COLO829 (cell line): ENCODE measurements at places on chromosomes 12 and 14.

GRCh38 chr12:89497005-89497404 lies 27.6 kb downstream of the GALNT4 start:
- no peak for DNase-seq

GRCh38 chr14:56271970-56272369 lies 153.8 kb downstream of the PELI2 start:
- no peak for DNase-seq

- DNase-seq: no peak
Measured at GRCh38 chr14:97166497-97166896, 369.3 kb downstream of the VRK1 start.

DNA sequence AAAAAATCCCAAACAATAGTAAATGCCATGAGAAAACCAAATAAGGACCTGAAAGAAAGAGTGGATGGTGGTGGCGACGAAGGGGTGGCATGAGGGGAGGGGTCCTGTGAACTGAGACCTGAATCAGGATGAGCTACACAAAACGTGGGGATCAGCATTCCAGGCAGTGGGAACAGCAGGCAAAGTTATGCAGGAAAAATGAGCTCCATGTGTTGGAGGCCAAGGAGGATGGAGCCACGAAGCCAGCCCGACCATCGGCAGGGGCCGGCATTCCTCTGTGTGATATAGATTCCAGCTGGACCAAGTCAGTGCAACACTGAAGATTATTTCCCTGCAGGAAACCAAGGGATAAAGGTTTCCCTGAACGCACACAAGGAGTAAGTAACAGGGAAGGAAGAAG lies 7.1 kb downstream of the ADGRD1 start:
- DNase-seq: no peak

DNA sequence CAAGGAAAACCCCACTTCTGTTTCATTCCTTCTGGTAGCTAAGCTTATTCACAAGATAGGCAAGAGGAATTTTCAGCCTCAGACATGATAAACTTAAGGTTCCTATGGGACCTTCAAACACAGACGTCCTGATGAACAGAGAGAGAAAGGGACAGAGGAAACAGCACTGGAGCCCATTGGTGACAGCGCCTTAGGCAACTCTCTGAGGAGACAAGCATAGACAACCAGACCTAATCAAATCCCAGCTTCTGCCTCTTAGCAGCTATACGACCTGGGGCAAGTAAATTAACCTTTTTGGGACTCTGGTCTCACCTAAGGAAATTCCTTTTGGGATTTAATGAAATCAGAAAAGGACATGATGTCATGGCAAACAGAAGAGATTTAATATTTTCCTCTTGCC lies 33.3 kb downstream of the TMCC3 start:
- no peak for DNase-seq

DNA sequence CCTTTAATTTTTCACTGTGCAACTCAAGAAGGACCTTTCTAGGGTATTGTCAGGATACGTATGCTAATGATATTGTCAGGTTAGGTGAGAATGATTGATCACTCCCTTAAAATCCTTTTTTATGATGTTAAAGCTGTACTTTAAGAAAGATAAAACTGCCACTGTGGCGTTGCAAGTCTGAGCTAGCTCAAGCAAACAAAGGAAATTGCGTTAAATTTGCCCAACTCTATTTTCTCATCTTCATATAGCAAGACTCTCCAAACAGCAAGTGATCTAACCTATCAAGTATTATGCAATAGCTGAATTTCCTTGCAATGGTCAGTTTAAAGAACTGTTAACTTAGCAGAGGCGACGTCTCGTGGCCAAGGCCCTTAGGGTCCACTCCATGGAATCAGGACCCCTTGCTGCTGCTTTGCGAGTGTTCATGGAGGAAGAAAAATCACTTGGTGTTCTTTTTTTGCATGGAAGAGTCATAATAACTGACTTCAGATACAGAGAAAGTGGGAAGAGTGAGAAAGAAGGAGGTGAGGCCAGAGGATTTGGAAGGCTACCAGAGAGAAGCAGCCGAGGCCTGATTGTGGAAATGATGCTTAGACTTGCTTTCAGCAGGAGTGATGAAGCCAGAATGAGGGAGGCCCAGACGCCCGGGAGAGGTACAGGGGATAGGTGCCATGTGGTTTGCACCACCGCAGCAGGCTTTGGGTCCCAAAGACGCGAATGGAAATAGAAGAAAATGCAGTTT lies 2.5 kb downstream of the TRAF3 start:
- DNase-seq: no peak

GRCh38 chr12:4267704-4268328 lies 5.7 kb upstream of the CCND2 start:
- DNase-seq: no peak

DNA sequence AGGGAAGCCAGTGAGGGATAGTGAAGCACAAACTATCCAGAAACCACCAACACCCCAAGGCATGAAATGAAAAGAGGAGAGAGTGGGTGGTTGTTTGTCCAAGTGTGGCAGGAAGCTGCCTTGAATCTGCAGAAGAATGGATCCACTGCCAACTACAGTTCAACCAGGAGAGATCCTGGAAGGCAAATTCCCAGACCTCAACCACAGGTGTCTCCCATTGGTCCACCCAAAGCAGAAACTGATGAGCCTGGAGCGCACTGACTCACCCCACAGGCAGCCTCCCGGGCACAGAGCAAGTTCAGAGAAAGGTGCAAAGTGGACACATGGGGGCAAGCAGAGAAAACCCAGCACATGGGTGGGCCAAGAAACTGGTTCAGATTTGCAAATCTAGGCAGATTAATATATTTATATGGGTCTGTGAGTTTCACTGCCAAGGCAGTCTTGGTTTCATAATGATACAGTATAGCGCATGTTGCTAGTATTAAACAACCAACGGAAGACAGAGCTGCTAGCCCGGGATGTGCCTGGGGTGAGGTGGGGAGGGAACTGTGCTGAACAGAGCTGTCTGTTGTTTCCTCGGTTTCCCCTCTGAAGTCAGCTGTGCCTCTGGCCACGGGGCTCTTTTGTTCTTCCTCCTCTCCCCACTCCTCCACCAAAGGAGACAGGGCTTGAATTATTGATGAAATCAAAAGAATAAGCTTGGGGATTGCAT lies 416.2 kb upstream of the CCDC196 start:
- peak; percentile 61 for DNase-seq

- DNase-seq: no peak
Measured at GRCh38 chr12:94290353-94290752, 142.0 kb downstream of the PLXNC1 start.

- no peak for DNase-seq
Measured at GRCh38 chr14:91341751-91342154, 75.9 kb downstream of the CCDC88C start.

GRCh38 chr14:94571950-94572349 lies 9.3 kb upstream of the SERPINA5 start:
- DNase-seq: no peak

GRCh38 chr14:31194095-31194494 lies 13.5 kb downstream of the HECTD1 start:
- DNase-seq: no peak

GRCh38 chr12:4191642-4192041 lies 81.9 kb upstream of the CCND2 start:
- no peak for DNase-seq

GRCh38 chr14:93676416-93676958 lies 111.8 kb downstream of the PRIMA1 start:
- no peak for DNase-seq

DNA sequence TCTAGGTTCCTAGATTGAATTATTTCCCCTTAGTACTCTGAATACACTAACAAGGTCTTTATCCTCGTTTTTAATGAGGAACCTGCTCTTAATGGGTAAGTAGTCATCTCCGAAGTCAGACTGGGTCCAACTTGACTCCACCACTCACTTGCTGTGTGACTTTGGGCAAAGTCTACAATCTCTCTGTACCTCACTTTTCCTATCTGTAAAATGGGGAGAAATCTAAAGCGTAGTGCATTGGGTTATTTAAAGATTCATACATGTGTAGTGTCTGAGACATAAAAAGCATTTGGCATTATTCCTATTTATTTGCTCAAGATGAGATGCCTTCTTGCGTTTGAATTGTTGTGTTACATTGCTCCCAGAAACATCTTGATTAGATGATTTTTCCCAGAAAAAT lies 51.5 kb downstream of the GTF2A1 start:
- no peak for DNase-seq

DNA sequence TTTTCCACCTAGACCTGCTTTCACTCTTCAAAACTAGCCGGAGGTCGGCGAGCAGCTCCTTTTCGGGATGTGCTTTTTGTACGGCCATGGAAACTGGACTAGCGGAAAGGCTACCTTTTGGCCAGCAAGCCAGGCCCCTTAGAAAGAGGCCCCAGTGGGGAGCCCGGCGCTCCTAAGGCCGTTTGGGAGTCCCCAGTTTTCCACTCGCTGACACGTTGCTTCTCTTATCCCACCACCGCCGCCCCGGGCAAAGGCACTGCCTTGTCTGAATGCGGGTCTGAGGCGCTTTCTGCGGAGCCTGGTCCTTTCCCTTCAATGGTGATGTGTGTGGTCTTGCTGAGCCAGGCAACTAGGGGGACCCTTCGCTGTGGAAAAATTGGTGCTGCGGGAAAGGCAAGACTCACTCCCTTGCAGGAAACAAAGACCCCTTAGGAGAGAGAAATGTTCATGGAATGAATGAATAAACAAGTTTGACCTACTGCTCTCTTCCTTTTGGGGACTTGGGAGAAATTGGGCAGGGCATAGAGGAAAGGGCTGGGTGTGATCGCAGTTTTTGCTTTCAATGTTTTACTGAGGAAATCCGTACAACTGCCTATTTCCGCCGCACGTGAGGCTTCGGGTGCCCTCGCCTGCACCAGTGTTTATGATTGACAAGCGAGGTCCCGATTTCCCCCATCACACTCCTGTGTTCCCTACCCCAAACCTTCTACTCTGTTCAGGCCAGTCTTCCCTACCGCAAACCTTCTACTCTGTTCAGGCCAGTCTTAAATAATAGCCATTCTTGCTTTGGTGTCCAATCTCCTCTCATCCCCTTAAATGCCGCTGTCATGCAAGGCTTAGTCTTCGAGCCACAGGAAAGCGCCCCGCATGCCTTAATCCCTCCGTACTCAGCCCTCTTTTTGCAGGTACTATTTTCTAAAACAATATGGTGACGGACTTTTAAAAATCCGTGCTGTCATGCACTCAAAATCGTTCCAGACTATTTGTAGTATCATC lies 1.0 kb upstream of the SLC38A2 start:
- no peak for DNase-seq

GRCh38 chr14:84622357-84622756 lies 907.6 kb upstream of the FLRT2 start:
- DNase-seq: no peak

- no peak for DNase-seq
Measured at GRCh38 chr12:93379326-93379980, 1.7 kb downstream of the NUDT4 start.

GRCh38 chr12:95003213-95003920 lies at the start of gene NDUFA12:
Gene NDUFA12 (minus strand): TSS chr12:95003697. CDS start chr12:95003680, 17 bp downstream.
- DNase-seq: peak; percentile 92

GRCh38 chr14:64701660-64702059 lies 2.6 kb upstream of the PLEKHG3 start:
- no peak for DNase-seq

DNA sequence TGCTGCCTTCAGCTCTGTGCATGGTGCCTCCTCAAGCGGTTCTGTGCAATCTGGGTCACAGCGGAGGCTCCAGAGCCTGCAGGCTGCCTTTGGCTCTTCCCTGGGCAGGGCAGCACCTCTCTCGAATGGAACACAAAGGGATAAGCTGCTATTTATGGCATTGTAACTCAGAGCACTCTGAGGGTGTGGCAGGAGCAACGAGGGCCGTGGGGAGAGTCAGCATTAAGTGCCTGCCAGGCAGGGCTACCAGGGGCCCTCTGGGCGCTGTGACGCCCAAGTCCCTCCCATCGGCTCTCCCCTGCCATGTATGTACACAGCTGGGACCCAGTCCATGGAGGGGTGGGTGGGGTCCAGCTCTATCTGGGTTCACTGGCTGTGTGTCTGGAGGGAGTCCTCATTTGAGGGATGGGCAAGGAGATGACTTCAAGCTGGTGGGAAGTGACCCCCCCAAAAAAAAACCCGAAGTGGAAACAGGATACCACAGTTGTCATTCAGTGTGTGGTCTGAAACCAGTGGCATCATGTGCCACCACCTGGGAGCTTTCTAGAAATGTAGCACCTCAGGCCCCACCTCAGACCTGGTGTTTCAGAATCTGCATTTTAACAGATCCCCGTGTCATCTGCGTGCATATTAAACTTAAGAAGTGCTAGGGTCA lies 44.0 kb upstream of the OAS1 start:
- no peak for DNase-seq

DNA sequence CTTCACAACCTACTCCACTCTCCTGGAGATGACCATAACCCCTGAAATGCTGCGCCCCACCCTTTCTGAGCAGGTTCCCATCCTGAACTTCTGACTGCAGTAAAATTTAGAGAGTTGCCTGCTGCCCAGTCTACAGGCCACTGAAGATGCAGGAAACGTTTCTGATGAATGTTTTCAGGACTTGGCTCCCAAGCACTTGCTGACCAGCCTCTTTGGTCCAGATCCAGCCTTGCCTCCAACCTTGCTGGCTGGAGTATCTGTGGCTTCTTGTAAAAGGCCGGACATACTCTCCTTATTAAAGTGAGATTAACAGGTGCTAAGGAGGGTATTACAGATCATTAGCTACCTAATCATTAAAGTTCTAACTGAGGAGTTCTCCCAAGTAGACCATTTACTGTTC lies 70.3 kb upstream of the STXBP6 start:
- no peak for DNase-seq

DNA sequence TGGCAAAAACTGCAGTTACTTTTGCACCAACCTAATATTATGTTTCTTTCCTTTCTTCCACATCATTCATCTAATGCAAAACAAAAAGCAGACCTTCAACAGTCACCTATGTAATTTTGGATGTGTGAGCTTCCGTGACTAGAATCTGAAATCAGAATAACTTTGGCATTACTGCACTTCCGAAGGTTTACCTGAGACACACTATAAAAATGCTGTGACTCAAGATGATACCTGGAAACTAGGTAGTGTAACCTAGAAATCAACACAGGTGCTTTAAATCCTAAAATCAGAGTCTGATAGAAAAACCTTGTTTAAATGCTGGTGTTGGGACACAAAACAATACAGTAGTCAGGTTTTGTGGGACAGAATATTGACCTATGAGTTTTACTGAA lies 2.2 kb downstream of the BTBD7 start:
- DNase-seq: no peak

DNA sequence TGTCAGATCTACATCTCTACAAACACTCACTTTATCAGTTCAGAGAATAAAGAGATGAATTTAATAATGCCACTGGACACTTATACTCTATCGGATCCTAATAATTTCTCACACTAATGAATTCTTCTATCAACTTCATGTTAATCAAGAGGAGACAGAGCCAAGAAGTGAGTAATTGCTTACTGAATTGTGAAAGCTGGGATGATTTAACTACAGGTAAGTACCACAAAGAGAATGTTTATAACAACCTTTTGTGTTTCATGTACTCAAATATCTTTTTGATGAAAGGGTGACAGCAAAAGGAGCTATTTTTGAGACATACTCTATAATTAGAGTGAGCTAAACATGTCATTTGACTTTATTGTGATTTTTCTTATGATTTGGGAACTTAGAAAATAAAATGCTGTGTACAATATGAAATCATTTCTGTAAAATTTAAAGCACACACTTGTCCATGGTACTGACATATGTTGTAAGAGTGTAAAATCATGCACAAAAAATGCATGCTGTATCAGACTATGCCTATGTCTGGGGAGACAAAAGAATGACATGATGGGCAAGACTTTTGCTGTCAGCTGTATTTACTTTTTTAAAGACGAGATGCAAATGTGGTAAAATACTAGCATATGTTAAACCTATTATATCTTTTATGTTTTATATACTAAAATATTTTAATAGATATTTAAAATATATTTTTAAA lies 361.2 kb downstream of the CCER1 start:
- DNase-seq: no peak

GRCh38 chr14:71753976-71754375 lies 178.3 kb upstream of the RGS6 start:
- DNase-seq: no peak
